Fibroblast of skin of left biceps (primary cell): ENCODE measurements at places on chromosomes 5 and 9.
A peak's percentile ranks its signal among the peaks of the same experiment; 100 is the strongest.

DNA sequence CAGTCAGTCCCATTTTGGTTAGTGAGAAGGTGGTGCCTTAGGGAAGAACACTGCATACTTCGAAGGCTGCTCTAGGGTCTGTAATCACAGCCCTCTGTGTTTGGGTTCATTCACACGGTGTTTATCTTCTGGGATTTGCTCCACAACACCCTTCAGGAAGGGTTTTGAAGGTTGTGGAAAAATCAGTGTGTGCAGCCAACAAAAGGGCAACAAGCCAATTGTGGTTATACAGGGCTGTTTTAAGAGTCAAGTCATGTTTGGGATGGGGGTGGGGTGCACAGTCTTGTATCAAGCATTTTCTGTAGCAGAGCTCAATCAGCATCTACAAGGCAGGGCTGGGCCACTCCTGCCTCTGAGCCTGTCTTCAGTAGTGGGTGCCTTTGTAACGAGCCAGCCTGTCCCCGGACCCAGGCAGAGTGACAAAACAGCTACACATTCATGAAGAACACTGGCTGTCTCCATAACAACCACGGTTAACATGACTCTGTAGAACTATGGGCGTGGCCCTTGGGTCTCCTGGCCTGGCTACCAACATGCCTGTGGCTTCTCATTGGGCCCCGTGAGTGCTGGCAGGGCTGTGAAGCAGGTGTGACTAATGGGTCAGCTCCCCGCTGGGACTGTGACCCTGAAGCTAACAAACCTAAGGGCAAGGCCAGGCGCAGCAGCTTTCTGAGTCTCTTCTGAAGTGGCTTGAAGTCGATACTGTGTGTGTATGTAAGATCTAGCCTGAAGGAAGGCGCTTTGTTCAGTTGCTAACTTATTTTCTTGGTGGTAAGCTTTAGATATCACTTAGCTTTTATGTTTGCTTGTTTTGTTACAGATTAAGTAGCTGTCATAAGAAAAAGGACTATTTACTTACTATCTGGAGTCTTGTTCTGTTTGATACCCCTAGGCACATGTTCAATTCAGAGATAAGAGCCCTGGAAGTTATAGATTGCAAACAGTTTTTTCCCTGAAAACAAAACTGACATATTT, 27.9 kb upstream of the GOLM1 start:
- peak; percentile 58 for DNase-seq

DNA sequence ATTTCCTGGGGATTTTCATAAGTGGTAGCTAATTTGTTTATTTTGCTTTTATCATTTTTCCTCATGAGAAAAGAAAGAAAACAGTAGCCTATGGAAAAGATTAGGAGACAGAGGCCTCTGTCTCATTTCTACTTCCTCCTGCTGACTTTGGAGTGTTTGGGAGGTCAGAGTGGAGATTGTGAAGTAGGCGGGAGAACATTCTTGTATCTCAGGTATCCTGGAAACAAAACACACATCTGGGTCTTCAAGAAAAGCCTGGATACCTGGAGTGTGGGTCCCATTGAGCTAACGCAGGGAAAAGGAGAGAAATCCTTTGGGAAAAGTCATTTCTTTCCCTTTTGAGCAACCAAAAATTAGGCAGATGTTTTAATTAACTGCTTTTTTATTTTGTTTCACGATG, 161.5 kb upstream of the DMAC1 start:
- DNase-seq = no peak

GRCh38 chr5:1552521-1553255, 28.9 kb upstream of the LPCAT1 start:
- DNase-seq = no peak

DNA sequence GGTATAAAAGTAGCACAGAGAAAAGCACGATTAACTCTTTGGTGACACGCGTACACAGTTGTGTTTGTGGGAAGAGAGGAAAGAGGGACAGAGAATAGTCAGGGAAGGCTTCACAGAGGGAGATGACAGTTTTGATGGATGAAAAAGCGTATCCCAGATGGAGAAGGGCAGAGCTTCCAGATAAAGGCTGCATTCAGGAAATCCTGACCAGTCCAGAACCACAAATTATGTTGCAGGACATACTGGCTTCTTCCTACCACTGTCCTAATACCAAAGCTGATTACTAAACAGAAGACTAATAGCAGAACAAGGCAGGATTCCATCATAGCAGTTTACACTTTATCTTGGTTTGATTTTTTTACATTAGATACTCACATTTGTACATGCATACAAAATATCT, 34.5 kb downstream of the SLC31A2 start:
- DNase-seq = no peak

DNA sequence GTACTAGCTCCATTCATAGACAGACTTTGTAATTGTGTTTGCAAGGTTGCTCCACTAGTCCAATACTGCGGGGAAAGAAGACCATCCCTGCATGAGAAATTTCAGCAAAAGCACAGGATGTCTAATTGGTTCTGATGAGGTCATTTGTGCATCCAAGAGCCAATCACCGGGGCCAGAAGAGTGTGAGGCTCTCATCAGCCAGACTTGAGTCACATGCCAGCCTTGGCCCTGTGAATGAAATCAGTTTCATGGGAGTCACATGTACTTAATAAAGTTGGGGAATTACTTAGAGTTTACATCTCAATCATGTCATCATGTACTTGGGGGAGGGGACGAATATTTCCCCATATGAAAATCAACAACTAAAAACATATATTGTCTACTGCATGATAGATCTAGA, 1236.0 kb downstream of the MAT2B start:
- no peak for DNase-seq

- no peak for DNase-seq
Measured at GRCh38 chr9:33471361-33471760, 2.4 kb downstream of the NOL6 start.

DNA sequence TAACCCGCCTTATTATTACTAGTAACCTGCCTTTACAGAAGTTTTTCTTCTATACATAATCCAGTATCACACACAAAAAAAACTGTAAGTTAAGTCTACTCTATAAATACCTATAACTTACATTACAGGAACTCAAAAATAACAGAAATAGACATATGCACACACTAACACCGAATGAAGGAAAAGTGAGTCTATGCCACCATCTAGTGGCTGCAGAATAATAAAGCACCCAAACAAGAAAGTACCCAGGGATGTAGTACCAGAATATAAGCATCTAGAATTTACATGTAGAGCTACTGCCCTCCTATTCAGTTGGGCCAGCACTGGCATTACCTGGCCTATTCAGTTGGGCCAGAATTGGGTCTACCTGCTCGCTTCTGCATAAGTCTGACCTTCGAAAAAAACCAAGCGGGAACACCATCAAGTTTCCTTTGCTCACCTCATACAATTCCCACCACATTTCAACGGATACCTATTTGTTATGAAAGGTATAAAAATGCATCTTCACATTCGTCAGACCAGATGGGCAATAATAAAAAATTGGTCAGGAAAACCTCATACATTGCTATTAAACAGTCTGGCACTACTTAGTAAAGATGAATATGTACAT, 4.0 kb upstream of the NIPSNAP3A start:
- DNase-seq = peak; percentile 37

- DNase-seq = peak; percentile 78
Measured at GRCh38 chr9:8718121-8718725, 918.6 kb upstream of the DMAC1 start.

DNA sequence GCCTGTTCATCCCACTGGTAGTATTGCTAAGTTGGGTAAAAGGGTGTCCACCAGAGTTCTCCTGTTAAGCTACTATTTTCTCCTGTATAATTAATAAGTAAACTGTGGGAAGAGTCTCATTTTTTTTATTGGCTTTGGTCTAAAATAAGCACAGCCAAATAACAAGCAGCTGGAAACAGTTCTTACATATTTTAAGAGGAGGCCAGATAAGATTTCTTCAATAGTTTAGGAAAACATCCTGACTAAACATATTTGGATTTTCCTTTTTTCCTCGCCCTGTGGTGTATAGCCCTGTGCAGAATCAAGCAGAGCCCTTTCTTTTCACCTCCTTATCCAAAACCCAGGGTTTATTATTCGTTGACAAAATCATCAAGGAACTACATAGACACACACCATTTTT, 122.2 kb upstream of the ZNF608 start:
- DNase-seq = no peak

GRCh38 chr5:68287976-68288706, 72.6 kb downstream of the PIK3R1 start:
- no peak for DNase-seq

DNA sequence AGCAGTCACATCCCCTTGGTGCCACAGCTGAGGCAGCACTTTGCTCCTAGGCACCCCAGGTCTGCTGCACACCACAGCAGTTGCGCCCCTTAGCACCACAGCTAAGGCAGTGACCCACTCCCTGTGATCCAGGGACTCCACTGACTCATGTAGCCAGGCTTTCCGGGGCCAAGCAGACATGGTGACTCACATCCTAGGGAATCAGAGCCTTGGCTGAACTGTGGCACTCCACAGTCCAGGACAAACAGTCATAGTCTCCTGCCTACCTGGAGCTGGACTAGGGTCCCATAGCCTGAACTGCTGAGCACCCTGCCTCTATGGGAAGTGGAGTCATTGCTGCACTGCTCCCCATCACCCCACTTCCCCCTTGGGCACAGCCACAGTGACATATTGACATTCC, 338.7 kb downstream of the NPR3 start:
- peak; percentile 33 for DNase-seq

GRCh38 chr5:39052141-39052540, 22.1 kb downstream of the RICTOR start:
- no peak for DNase-seq

DNA sequence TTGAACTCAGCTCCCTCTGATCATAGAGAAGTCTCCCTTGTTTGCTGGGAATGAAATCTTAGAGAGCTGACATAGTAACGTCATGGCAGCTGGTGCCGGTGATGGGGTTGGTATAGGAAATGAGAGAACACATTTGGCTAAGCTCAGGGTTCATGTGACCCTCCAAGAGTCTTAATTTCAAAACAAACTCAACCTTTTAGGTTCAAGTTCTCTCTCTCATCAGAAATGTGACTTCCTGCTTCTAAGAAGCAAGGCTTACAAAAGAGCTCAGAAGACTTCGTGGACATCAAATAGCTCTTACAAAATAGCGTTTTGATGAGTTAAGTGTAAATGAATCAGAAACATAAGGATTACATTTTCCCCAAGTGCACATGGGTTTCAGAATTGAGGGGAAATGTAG, 97.3 kb downstream of the PAPPA start:
- DNase-seq = no peak

DNA sequence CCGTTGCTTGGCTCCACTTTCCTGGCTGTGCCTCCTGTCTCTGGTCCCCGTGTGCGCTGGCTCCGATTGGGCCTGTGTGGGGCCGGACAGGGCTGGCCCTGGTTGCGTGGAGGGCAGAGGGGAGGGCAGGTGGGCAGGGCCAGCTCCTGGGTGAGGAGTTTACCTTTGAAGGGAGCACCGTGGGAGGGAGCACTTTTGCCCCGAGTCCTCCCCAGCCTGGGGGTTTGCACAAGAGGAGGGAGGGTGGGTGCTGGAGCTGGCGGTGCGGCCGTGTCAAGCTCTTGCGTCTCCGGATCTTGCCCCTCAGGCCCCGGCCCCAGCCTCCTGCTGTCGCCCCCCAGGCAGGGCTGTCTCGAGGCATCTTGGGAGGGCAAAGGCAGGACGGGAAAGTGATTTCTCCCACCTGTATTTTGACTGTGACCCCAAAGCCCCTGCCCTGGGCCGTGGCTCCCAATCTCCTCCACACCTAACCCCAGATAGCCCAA, 48.3 kb upstream of the EXOC3 start:
- no peak for DNase-seq

DNA sequence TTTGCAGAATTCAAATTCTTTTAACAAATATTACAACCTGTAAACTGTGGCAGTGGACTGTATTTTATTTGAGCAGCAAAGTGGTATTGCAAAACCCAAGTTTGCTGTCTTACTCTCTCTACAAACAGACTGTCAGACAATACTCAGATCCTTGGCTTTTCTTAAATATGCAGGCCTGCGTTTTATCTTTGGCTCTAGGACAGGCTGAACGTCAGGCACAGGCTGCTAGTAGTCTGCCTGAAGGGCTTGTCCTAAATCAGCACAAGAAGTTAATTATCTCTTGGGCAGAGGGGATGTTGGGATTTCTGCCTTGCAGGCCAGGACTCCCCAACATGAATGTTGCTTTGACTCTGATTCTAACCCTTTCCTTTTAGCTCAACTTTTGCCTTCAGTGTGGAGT, 147.5 kb downstream of the SLIT3 start:
- DNase-seq = no peak

DNA sequence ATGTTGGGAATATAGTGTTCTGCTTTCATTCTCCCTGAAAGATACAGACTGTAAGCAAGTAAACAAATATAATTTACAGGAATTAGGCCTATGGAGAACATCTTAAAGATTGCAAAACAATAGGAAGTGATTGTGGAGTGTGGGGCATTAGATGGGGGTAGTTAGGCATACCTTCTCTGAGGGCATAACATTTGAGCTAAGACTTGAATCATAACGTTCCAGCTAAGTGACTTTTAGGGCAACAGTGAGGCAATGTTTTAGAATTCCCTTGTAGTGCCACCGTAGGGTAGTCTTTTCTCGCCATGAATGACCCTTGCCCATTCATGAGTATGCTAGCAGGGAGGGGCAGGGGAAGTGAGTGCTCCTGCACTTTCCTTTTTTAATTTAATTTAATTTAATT, 173.3 kb downstream of the SPATA31D1 start:
- no peak for DNase-seq

- DNase-seq = no peak
Measured at GRCh38 chr5:117379521-117379920, 804.9 kb upstream of the SEMA6A start.

DNA sequence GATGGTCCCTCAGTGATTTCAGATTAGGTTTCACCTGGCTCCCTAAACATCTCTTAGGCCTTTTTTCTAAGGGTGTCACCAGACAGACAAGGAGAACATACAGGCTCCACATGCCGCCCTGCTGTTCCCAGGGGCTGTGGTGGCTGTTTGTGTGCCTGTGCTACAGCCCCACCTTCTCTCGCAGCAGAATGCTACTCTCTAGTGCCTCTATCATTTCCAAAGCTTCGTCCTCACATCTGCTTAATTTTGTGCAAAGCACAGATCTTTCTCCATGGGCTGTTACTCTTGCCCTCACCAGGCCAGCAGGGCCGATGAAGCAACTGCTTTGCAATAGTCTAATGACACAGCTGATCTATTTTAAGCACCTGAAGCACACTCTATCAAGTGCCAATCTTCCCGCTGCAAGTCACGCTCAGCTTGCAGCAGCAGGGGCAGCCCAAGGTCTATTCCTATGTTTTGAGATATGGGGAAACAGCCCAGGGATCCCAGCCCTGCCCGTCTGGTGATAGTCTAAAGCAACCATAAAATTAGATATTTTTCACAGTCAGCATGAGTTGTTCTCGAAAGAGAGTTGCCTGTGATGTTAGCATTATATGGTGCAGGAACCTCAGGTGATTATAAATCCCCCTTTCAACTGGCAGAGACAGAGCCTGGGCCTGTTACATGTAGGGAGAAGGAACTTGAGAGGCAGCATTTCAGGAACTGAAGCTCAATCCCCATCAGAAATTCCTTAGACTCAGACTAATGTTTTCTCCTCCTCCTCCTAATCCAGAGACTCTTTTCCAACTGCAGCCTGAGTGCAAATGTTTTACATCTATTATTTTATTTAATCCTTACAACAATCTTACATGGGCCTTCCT, 12.7 kb downstream of the ABLIM3 start:
- no peak for DNase-seq

- DNase-seq = no peak
Measured at GRCh38 chr5:51391175-51391574, 7.9 kb downstream of the ISL1 start.

- no peak for DNase-seq
Measured at GRCh38 chr5:105687493-105687892, 1983.2 kb downstream of the EFNA5 start.

- DNase-seq = no peak
Measured at GRCh38 chr5:103428411-103428871, 134.1 kb downstream of the NUDT12 start.
